ENCODE measurements at places on chromosomes 3 and 15. TPM values are rescaled to one million over a fixed set of nuclear protein-coding genes. Genes with fewer than 3 reads are reported as not detected.

The CIDEC gene
- not detected for total RNA-seq

The CAMK2N2 gene
- 0.31 TPM for total RNA-seq

The ZPLD1 gene
- 1.2 TPM for total RNA-seq

DNA sequence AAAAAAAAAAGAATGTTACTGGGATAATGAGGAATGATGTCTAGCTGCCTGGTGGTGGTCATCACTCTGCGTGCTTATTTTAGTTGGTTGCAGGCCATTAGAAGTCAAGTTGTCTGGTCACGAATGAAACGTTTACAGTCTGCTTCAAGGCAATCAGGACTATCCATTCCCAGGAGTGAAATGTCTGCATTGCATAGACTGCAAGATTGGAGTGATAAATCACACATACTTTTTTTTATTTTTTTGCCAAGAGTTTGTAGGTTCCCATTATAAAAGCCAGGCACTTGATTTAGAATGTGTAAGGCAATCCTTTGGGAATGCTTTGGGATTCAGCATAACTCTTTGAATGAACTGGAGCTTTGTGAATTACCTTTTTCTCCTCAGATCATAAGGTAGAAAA lies 132.3 kb downstream of the STAC start:
- H3K4me1 ChIP-seq = no peaks in the 10 kb centered on the region
- H3K4me3 ChIP-seq = no peak overlapping the region
- H3K36me3 ChIP-seq = no peaks in the 10 kb centered on the region
- DNase-seq = peak; percentile 76

DNA sequence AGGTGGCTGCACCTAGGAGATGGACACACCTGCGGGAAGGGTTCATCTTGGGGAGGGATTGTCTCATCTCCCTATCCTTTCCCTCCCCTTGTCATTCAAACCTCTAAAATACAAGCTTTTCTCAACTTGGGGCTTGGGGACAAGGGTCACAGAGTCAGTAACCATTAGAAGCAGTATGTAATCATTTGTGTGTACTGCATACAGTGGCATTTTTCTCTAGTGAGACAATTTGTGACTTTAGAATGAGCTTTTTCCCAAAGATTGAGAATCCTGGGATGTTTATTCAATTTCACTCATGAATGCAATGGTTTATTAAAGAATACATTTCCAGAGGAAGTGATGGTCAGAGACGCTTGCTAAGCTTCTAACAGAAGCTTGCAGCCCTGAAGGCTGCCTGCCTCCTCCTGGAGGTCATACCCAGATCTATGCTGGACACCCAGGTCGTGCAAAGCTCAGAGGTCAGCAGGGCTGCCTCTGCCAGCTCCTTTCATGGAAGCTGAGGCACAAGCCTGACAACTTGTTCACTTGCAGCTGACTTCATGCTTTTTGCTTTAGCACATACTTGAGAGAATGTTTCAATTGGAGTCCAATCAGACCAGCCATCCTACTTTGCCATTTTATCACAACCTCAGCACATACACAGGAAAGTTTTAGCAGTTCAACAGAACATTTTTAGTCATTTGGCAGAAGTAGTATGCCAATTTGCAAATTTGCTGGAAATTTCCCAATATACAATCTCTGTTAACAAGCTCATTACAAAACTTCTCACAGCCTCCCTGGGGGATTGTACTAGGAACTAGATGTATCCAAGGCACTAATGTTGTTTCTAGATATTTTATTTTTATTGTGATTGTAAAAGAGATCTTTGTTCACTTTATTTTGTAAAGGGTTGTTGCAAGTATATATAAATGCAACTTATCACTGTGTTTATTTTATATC lies 25.6 kb upstream of the ALDH1L1 start:
- no peaks in the 10 kb centered on the region for H3K27me3 ChIP-seq
- no peak for DNase-seq

GRCh38 chr3:87122766-87123165 lies 104.3 kb upstream of the CHMP2B start:
- no peak overlapping the region for H3K27ac ChIP-seq
- no peaks in the 10 kb centered on the region for H3K27me3 ChIP-seq
- H3K4me1 ChIP-seq = no peaks in the 10 kb centered on the region
- DNase-seq = no peak

Measured in kidney (tissue), 22 donors.